ENCODE measurements at places on chromosomes 16 and 17.

GRCh38 chr16:53378138-53378537, 56.1 kb upstream of the RBL2 start:
- no peak for DNase-seq

DNA sequence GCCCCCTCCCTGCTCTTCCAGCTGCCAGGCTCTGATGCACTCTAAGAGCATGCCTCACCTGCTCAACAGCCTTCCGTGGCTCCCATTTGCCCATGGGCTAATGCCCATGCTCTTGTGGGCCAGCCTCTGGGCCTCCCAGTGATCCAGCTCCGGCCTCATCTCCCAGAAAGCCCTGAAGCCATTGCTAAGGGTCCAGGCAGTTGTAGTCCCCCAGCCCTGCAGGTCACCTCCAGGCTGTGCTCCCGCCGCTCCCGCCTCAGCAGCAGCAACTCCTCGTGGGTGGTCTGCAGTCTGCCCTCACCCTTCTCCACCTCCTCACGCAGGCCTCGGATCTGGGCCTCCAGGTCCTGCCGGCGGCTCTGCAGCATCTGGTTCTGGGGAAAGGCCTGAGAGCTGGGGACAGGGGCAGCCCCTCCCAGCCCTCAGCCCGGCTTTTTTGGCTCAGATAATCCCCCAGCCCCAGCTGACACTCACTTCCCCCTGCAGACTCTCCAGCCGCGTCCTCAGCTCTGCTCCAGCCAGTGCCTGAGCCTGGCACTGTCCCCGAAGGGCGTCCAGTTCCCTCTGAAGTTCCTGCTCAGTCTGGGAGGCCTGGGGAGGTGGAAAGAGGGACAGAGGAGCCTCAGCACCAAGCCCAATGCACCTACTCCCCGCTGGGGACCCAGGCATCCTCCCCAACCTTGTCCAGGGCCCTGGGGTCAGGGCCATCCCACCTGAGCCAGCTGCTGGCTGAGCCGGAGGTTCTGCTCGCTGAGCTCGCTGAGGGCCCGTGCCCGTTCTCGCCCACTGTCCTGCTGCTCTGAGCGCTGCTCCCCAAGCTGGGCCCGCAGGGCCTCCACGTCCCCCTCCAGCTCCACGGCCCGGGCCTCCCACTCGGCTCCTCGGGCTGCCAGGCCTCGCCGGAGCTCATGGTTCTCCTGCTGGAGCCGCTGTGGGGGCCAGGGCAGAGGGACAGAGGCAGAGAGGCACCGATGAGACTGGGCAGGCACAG, 6.2 kb downstream of the BICDL2 start:
- DNase-seq, result no peak

DNA sequence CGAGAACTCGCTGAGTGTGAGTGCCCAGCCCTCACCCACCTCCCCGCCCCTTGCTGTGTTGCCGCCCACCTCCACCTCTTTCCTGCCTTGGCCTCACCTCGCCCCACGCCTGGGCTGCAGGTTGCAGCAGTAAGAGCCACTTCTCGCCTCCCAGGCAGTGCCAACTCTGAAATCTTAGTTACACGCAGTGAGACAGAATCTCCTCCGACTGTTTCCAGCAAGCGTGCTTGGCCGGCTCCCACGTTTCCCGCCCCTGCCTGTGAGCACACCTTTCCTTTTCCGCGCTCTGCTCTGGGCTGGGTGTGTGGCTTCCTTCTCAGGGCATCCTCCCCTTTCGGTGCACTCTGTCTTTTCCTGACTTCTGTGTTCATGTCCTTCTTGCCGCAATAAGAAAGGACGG, 5.7 kb downstream of the ENGASE start:
- no peak for DNase-seq

GRCh38 chr17:50397919-50398285, 579 bp upstream of the LRRC59 start:
- DNase-seq, result no peak

DNA sequence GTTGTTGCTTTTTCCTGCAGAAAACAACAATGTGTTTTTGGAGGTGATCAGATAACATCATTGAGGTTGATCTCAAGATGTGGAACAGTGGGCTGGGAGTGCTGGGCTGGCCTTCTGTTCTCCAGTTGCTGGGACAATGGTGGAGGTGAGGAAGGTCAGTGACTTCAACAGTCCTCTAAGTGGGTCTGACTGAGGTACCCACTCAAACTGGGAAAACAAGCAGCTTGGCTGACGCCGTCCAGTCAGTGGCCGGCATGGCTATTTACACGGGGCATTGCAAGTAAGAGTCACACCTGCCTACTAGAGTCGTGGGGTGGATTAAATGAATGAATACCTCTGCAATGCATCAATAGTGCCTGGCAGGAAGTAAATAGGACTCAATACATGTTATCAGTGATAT, 386.7 kb upstream of the ZFHX3 start:
- no peak for DNase-seq

- no peak for DNase-seq
Observed at GRCh38 chr17:17835415-17836249, 1.2 kb downstream of the SREBF1 start.

DNA sequence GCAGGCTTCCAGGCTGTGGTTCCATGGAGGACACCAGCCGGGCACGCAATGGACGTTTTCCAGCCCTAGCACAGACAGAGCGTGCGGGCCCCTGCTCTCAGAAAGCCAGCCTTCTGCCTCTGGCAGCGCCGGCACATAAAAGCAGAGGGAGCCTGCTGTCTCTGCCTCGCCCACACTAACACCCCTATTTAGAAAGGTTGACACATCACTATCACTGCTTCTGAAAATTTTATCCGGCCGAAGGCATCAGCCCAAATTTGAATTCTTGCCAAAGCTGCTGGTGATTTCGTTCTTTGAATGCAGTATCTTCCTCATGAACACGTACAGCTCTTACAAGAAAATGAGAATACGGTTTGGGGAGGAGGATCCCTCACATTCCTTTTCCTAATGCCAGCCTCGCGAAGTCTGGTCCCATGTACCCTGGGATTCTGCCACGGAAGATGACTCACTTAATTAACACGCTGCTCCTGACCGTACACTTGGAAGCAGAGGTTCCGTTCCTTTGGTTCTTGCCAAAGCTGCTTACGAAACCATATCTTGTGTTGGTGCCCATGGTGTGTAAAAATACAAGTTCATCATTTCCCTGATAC, 1.3 kb upstream of the RAB11FIP3 start:
- peak; percentile 96 for DNase-seq

DNA sequence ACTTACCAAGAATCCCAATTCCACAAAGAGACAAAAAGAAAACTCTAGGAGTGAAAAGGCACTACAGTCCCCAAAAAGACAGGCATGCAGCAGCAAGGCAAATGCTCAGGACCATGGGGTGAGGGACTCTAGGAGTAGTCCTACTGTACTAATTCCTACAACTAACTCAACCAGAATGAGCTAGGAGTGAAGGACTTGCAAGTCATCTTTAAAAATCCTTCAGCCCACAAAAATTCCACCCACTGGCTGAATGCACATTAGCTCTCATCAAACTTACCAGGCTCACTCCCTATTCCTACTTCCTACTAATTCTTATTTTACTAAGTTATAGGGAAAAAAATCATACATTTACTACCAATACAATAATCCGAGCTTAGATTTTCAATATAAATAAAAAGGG, 141.7 kb upstream of the C17orf78 start:
- DNase-seq, result no peak

GRCh38 chr16:88284626-88285513, 97.9 kb upstream of the ZNF469 start:
- no peak for DNase-seq

DNA sequence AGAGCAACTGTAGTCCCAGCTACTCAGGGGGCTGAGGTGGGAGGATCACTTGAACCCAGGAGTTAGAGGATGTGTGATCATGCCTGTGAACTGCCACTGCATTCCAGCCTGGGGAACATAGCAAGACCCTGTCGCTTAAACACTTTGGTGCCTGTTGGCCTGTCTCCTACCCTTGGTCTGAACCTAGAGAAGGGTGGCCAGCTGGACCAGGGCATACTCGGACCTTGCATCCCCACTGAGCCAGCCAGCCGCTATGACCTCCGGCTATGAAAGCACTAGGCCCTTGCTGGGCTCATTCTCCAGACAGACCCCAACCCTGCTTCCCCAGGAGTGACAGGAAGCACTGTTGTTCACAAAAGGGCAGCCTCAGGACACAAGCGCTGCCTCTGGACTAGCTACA, 4.6 kb downstream of the IFT20 start:
- no peak for DNase-seq

DNA sequence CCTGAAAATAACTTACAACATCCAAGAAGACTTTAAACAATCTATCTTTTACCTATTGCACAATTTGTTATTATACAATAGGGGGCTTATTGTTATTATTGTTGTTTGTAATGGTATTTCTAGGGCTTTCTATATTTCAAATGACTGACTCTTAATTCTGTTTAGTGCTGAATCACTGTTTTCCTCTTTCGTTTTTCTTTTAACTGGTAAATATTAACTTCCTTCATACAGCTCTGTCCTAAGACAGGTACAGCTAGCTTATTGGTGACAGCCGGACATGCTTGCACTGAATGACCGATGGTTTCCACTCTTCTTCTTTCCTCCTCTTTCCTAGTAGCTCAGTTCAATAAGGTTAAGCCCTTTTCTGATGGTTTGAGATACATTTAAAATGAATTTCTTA, 11.6 kb downstream of the KRTAP9-7 start:
- DNase-seq, result no peak

DNA sequence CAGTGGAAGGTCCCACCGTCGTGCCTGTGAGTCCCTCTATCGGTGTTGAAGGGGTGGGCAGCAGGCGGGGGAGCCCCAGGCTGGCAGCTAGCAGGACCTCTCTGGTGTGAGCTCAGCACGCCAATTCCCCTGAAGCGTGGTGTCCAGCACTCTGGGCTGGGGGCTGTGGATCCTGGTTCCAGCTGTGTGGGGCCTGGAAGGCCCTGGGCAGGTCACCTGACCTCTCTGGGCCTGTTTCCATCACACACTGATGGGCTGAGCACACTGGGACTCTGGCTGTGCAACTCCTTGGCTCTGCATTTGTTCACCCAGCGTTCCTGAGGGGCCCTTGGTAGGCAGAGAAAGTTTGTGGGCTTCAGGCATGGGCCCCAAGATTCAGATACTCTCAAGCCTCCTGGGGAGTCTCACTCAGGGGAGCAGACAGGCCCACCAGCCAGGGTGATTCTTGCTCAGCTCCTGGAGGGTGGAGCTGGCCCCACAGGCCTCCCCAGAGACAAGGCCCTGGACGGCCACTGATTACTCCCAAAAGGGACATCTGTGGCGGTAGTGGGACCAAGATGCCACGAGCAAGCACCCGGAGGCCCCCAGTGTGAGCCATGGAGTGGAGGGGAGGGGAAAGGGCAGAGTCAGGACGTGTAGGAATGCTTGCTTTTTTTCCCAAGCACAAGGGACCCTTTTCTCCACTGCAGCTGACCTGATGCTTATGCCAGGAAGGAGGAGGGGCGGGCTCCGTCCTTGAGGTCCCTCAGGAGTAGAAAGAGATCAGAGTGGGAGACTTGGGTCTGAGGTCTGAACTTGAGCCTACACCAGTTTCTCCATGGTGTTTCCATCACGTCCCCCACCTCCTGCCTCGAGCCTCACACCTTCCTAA, 8.5 kb downstream of the SCGB1C2 start:
- DNase-seq, result no peak

- no peak for DNase-seq
Observed at GRCh38 chr17:21376081-21376758, at the start of gene KCNJ12. TSS of gene KCNJ12 (plus strand) at chr17:21376357. CDS start at chr17:21415343, 38,986 bp downstream.

DNA sequence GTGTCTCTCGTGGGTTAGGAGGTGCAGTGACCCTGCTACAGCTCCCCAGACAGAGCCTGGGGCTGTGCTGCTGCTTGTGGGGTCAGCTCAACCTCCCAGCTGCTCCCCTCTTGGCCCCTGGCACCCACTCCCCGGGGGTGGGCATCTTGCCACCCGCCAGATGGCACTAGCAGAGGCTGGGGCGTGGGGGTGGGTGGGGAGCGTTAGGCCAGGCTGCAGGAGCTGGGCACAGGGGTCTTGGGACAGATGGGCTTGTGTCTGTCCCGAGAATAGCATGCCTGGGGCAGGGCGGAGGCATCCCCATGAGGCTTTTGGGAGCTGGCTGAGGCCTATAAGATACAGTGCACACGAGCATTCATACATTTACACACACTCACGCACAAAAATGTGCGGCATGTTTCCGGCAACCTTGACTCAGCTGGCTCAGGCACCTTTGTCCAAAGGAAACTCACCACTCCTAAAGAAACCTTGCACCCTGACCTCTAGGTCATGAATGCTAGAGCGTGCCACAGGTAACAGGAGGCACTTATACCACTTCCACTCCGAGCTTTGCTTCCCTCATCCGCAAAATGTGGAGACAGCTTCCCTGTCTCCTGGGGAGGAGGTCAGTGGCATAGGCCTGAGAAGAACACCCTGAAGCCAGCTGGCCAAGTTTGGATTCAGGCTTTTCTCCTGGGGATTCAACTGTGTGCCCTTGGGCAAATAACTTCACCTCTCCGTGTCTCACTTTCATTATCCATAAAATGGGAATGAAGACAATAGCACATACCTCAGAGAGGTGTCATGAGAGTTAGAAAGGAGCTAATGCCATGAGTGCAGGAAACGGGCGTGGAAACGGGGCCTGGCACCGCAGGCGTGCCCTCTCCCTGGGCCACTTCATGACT, 78.9 kb upstream of the LHX1 start:
- no peak for DNase-seq

DNA sequence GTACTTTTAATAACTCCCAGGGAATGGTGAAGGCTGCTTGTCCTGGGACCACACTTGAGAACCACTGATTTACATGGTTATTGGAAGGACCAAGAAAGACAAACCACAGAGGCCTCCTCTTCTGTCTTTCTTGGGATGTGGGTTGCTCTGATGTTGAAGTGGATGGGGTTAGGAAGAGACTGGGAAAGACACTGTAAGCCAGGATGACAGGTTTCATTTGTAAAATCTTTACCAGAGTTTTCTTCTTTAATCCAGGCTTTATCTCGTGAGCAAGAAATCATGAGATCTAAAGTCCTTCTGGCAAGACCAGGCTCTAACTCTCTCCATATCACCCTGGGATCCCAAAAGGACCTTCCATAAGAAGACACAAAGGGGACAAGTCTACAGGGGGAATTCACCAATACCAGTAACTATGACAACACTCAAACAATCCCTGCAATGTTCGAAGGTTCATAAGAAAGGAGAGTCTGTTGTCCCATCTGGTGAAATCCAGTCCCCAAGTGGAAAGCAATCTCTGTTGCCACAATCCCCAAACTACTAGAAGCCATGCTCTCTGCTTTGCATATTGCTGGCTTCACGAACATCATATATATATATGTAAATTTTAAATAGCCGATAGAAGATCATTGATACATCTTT, 44.8 kb upstream of the CDRT4 start:
- DNase-seq, result no peak

GRCh38 chr16:180101-180675, at the start of gene HBQ1:
TSS of gene HBQ1 (plus strand) at chr16:180459. CDS start at chr16:180487, 28 bp downstream.
- DNase-seq, result no peak

DNA sequence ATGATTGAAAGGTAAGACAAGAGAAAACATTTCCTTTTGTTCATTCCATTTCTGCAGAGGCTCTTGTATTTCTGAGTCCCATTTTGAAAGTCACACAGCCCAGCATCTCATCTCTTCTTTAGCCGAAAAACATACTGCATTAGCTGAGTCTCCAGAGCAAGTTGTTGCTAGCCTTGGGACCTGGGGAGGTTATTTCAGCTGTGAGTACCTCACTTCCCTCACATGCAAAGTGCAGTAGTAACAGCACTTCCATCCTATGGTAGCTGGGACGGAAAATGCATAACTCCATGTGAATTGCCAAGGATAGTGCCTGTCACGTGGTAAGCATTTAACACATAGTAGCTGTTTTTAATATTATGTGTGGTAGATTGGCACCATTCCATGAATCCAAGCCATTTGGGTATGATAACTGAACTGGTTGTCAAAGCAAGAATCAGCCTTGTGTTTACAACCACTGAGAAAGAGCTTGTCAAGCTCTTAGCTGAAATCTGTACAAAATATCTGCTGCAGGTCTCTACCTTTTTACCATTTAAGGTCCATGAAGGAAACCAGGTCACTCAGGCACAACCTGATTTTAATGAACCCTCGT, 345.7 kb downstream of the CDH13 start:
- DNase-seq, result no peak

- no peak for DNase-seq
Observed at GRCh38 chr17:50278526-50279180, 4.4 kb downstream of the TMEM92 start.

Measured in AG04449 (cell line).